ENCODE measurements at places on chromosomes 3 and 15. TPM values are rescaled to one million over a fixed set of nuclear protein-coding genes. Genes with fewer than 3 reads are reported as not detected.
A peak's percentile ranks its signal among the peaks of the same experiment; 100 is the strongest.

GRCh38 chr3:55812394-55813013, 325.4 kb upstream of the WNT5A start:
- H3K4me3 ChIP-seq: no peak overlapping the region
- H3K27me3 ChIP-seq: no peaks in the 10 kb centered on the region
- no peaks in the 10 kb centered on the region for H3K36me3 ChIP-seq
- no peak overlapping the region for H3K27ac ChIP-seq

GRCh38 chr3:102301155-102301880, 133.5 kb upstream of the ZPLD1 start:
- H3K27me3 ChIP-seq: no peaks in the 10 kb centered on the region
- no peaks in the 10 kb centered on the region for H3K4me1 ChIP-seq
- DNase-seq: no peak
- no peaks in the 10 kb centered on the region for H3K36me3 ChIP-seq
- H3K27ac ChIP-seq: no peak overlapping the region

- peak overlapping the region; percentile 83 for H3K27ac ChIP-seq
- H3K36me3 ChIP-seq: no peaks in the 10 kb centered on the region
- no peaks in the 10 kb centered on the region for H3K27me3 ChIP-seq
- no peak overlapping the region for H3K4me3 ChIP-seq
- no peak for DNase-seq
These were observed 15.8 kb downstream of the CHD2 start for GRCh38 chr15:92915766-92916435.

The FBN1 gene
- 69.6 TPM for total RNA-seq

The PAQR5 gene
- 0.27 TPM for total RNA-seq

GRCh38 chr15:85832394-85832793, 37.7 kb upstream of the KLHL25 start:
- H3K27ac ChIP-seq: no peak overlapping the region
- no peak for DNase-seq
- H3K36me3 ChIP-seq: no peaks in the 10 kb centered on the region
- peaks cover 3% of the 10 kb centered on the region for H3K27me3 ChIP-seq

DNA sequence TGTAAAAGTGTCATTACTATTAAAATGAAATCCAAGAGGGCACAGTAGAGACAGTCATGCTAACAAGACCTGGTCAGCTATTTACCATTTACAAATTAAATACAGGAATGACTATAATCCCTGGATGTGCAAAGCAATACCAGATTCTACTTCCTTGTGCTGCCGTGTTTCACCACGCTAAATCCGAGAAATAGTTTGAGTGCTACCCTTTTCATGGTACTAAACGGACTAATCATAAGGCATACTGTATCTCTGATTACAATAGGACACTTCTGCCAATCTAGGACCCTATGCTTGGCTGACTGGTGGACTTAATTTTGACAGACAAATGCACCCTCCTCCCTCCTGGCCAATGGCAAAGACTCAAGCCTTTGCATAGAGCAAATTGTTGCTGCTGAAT, 63.0 kb upstream of the NR2F2 start:
- no peaks in the 10 kb centered on the region for H3K27me3 ChIP-seq
- no peak for DNase-seq
- no peaks in the 10 kb centered on the region for H3K4me1 ChIP-seq
- no peak overlapping the region for H3K4me3 ChIP-seq
- no peak overlapping the region for H3K27ac ChIP-seq

DNA sequence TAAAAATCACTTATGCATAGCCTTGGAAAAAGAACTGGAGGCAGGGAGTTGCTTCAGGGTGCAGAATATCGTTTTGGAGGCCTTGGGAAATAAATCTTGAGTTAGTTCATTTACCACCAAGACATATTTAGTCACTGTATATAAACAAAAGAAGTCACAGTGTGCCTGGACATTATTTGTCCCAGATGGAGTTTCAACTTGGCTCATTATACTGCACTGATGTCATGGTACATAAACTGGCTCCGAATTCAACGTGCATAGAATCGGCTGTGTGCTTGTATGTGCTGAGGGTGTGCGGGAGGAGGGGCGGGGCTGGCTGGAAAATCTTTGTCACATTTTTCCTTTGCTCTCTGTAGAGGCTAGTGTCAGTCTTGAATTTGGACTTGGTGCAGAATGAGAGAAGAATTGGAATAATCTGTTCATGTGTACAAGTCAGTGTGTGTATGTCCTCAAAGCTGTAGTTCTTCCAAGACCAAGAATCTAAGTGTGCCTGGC, 86.6 kb downstream of the FNDC3B start:
- H3K27ac ChIP-seq: peak overlapping the region; percentile 7
- DNase-seq: no peak
- H3K27me3 ChIP-seq: no peaks in the 10 kb centered on the region
- no peak overlapping the region for H3K4me3 ChIP-seq
- H3K36me3 ChIP-seq: no peaks in the 10 kb centered on the region

Measured in spleen (tissue), 13 donors.